T-cell (primary cell): ENCODE measurements at places on chromosomes 2 and 18. TPM values are rescaled to one million over a fixed set of nuclear protein-coding genes. Genes with fewer than 3 reads are reported as not detected.

The TUBB8B gene
- not detected for total RNA-seq

- no peak for DNase-seq
These were observed 39.0 kb downstream of the GLI2 start for GRCh38 chr2:120774557-120775160.

The CFC1 gene
- not detected for total RNA-seq

GRCh38 chr2:64859312-64860212 lies 129.6 kb upstream of the SLC1A4 start:
- no peak for DNase-seq
